GM23248 (cell line): ENCODE measurements at places on chromosomes 1 and 21. TPM values are rescaled to one million over a fixed set of nuclear protein-coding genes. Genes with fewer than 3 reads are reported as not detected.

AIRE gene
- not detected in 2 replicates for polyA plus RNA-seq

C4BPA gene
- not detected in 2 replicates for polyA plus RNA-seq

IL6R gene
- polyA plus RNA-seq = 1.3 and 2.1 TPM in 2 replicates

UBQLN4 gene
- polyA plus RNA-seq = 9.9 and 10.6 TPM in 2 replicates

- no peak for DNase-seq
- H3K27me3 ChIP-seq = no peaks in the 10 kb centered on the region
- no peaks in the 10 kb centered on the region for H3K36me3 ChIP-seq
- H3K4me1 ChIP-seq = peaks cover 61% of the 10 kb centered on the region
- no peak overlapping the region for H3K27ac ChIP-seq
These were observed 14.7 kb downstream of the GALNT2 start for GRCh38 chr1:230081751-230082150.

- H3K27me3 ChIP-seq = peaks cover 17% of the 10 kb centered on the region
- H3K36me3 ChIP-seq = no peaks in the 10 kb centered on the region
- DNase-seq = peak; percentile 81
- no peak overlapping the region for H3K4me3 ChIP-seq
- H3K4me1 ChIP-seq = peaks cover 8% of the 10 kb centered on the region
- no peak overlapping the region for H3K27ac ChIP-seq
These were observed 5.2 kb upstream of the PLA2G2D start for GRCh38 chr1:20124456-20125057.

DNA sequence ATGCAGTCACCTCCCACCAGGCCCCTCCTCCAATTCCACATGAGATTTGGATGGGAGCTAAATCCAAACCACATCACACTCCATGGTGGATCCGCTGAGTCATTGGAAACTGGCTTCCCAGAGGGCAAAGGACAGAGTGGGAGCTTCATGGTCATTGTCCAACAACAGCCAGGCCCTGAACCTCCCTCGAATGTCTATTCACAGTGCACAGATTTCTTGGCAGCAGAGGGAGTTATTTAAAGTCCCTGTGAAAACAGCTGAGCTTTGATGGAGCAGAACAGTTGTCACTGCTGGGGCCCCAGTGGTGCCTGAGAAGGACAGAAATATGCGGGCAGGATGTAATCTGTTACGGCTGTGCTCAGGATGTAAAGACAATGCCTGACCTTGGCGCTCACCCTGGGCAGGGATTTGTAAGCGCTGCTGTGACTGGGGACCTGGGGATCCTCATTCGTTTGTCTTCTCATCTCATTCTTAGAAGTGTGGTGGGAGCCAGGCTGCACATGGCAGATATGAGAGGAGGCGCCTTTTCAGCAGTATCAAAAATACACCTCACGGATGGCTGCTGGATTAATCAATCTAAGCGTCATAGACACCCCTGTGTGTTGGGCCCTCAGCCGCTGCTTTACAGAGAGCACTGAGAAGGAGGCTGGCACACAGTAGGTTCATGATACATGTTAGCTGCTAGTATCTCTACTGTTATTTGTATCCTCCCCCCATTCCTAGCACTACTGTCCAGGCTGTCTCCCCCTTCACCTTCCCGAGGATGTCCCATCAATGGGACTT is 439.4 kb downstream of the PTPRU start:
- no peaks in the 10 kb centered on the region for H3K27me3 ChIP-seq
- H3K27ac ChIP-seq = no peak overlapping the region
- DNase-seq = no peak
- H3K36me3 ChIP-seq = no peaks in the 10 kb centered on the region

DNA sequence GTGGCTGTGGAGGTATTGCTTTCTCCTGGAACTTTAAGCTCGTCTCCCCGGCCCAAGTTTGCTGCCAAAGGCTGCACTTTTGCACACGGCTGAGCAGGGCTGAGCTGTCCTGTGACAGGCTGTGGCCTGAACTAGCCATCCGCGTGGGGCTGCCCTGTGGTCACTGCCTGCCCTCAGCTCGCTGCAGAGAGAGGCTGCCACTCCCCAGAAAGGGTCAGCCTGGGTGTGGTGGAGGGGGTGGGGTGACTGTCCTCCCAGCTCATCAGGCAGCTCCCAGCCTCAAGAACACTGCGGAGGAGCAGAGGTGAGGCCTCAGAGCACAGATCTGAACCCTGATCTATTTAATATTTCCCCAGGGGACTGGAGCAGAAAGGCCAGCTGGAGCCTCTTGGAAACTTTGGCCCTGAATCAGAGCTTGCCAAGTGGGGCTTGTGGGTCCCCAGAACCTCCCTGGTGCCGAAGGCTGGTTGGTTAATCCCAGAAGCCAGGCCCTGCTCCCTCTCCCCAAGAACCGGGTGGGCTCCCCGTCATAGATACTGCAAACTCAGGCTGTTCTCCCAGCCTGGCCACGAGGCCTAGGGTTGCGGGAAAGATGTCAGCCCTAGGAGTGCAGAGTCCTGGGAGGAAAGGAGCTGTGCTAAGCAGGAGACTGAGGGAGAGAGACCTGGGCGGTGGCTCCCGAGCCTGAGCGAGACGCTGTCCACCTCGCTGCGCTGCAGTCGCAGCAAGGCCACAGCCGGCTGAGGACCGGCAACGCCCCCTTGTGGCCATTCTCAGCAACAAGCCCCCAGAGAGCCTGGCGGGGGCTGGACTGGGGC is 125.1 kb upstream of the IPO9 start:
- DNase-seq = peak; percentile 93
- H3K27me3 ChIP-seq = no peaks in the 10 kb centered on the region
- peak overlapping the region; percentile 99 for H3K27ac ChIP-seq
- H3K4me1 ChIP-seq = peaks cover 44% of the 10 kb centered on the region

DNA sequence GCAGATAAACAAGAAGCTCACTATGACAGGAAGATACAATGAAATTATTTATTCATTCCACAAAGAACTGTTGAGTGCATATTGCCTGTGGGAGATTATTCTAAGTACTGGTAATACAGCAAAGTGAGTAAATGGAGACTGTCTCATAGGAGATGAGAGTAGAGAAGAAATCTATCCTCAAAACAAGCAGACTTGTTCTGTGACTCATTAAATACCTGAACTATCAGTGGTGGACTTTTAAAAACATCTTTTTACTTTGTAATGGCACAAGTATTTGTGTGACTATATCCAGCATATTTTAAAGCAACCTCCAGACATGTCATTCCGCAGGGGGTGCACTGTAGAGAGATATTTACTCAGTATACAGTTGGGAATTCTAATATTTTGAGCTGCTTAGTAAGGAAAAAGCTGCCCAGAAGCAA is 259.2 kb downstream of the FMN2 start:
- DNase-seq = peak; percentile 91
- no peak overlapping the region for H3K4me3 ChIP-seq
- H3K36me3 ChIP-seq = peaks cover 31% of the 10 kb centered on the region
- H3K27me3 ChIP-seq = no peaks in the 10 kb centered on the region

DNA sequence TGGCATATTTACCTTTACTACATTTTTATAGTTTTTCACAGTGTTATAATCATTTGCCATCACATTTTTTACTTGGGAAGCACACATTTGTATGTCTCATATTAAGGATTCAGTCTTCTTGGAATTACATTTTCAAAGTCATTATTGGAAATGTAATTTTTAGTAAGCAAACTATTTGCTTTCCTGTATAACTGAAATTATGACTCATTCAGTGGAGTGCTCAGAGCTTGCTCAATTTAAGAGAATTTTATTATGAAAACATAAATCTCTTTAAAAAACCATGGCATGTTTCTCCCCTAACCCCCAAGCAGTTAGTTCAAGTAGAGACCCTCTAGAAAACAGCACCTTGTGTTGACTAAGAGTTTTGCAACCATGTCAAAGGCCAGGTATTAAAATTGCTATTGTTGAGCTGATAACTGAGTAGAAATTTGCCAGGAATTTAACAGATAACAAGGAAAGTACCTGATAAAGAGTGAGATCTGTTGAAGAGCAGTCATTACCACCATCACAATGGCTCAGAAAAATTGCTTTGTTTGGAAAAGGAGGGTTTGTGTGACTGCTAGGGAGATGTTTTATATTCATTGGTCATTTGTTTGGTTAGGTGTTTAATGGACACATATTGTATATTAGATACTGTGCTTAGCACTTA is 105.9 kb downstream of the KCNK2 start:
- peaks cover 32% of the 10 kb centered on the region for H3K4me1 ChIP-seq
- peaks cover 53% of the 10 kb centered on the region for H3K36me3 ChIP-seq
- H3K27ac ChIP-seq = no peak overlapping the region
- no peaks in the 10 kb centered on the region for H3K27me3 ChIP-seq
- no peak overlapping the region for H3K4me3 ChIP-seq
- peak; percentile 43 for DNase-seq

DNA sequence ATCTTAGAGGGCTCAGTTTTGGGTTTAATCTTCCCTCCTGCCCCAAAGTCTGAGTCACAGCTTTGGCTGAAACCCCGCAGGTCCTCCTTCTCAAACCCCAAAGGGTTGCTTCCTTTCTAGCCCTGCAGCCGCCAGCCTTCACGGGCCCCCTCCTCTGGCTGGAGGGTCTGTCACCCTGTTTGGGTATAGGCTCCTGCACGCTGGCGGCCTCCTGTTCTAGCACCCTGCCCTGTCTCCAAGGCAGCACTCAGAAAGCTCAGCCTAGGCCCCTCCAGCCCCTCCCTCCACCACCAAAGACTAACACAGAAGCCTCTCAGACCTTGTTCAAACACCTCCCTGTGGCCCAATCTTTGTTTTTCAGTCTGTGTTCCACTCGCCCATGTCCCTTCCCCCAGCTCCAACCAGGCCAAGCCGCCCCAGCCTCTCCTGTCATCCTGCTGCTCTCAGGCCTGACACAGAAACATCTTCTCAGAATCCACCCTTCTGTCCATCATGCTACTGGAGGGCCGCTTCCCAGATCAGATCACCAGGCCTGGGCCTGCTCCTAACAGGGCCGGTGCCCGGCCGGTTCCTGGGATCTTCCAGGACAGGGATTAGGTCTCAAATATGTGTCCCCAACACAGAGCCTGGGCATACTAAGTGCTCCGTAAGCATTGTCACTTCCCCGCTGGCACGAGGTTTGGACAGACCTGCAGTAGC is 35.6 kb downstream of the HTR6 start:
- no peaks in the 10 kb centered on the region for H3K4me1 ChIP-seq
- no peaks in the 10 kb centered on the region for H3K36me3 ChIP-seq
- H3K27me3 ChIP-seq = no peaks in the 10 kb centered on the region
- no peak for DNase-seq

DNA sequence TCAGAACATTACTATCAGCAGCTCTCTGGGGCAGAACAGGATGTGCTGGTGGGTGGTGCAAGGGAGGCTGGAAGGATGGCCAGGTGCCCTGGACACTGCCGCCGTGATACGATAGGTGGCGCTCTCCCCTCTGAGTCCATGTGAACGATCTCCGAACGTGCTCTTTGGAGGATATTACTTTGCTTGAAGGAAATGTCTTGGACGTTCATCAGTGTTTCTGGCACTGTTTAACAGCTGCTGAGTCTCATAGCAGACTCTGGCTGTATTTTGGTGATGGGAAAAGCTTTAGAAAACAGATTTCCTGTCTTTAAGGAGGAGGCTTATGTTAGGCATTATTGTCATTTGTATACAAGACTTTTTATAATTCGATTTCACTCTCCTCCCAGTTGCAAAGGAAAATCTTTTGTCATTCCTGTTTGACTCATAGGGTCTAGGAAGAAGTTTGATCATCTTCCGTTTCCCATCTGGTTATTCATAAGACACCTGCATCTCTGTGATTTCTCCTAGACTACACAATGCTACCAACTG is 386.2 kb upstream of the ADGRL2 start:
- peak; percentile 68 for DNase-seq
- no peaks in the 10 kb centered on the region for H3K4me1 ChIP-seq
- no peak overlapping the region for H3K4me3 ChIP-seq
- H3K36me3 ChIP-seq = no peaks in the 10 kb centered on the region

DNA sequence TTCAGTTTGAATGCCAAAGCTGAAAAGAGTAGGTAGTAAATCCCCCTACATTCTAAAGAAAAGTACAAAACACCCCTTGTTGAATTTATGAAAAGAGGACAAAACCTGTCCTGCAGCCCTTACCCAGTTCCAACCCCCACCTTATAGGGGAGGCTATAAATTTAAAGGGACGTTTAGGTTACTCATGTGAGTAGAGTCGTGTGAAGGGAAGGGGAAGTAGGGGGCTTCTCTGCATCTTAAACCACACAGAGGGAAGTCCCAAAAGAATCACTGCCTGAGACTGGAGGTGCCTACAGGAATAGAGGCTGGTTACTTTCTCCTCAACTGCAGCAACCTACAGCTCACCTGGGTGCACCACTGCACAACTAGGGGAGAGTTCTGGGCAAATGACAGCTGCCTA is 36.7 kb upstream of the KIRREL1 start:
- no peak overlapping the region for H3K4me3 ChIP-seq
- peaks cover 34% of the 10 kb centered on the region for H3K27me3 ChIP-seq
- no peaks in the 10 kb centered on the region for H3K36me3 ChIP-seq
- H3K4me1 ChIP-seq = 0 out of 2 replicates have a peak, but pooled peaks cover 1% of the 10 kb centered on the region

- H3K4me3 ChIP-seq = no peak overlapping the region
- no peaks in the 10 kb centered on the region for H3K27me3 ChIP-seq
- no peak overlapping the region for H3K27ac ChIP-seq
These were observed 9.7 kb downstream of the CTNNBIP1 start for GRCh38 chr1:9900142-9901043.
